ENCODE measurements at places on chromosomes 16 and 17.

DNA sequence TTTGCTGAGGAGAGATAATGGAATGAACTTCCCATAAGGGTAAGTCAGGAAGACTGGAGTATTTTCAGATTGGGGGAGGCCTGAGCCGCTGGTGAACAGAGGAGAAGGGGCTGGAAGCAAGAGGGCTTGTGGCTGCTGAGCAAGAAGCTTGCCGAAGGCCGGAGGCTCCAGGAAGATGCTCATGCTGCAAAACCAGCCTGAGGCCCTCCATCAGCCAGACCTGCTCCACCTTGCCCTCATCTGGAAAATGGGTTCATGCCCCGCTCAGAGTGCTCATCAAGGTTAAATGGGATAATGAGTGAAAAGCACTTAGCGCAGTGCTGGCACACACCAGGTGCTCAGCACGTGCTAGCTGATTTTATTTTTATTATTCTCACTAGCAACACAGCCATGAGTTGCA, 5.5 kb upstream of the ASGR1 start:
- DNase-seq, result no peak

- no peak for DNase-seq
Observed at GRCh38 chr17:8893621-8894201, 26.2 kb upstream of the PIK3R6 start.

DNA sequence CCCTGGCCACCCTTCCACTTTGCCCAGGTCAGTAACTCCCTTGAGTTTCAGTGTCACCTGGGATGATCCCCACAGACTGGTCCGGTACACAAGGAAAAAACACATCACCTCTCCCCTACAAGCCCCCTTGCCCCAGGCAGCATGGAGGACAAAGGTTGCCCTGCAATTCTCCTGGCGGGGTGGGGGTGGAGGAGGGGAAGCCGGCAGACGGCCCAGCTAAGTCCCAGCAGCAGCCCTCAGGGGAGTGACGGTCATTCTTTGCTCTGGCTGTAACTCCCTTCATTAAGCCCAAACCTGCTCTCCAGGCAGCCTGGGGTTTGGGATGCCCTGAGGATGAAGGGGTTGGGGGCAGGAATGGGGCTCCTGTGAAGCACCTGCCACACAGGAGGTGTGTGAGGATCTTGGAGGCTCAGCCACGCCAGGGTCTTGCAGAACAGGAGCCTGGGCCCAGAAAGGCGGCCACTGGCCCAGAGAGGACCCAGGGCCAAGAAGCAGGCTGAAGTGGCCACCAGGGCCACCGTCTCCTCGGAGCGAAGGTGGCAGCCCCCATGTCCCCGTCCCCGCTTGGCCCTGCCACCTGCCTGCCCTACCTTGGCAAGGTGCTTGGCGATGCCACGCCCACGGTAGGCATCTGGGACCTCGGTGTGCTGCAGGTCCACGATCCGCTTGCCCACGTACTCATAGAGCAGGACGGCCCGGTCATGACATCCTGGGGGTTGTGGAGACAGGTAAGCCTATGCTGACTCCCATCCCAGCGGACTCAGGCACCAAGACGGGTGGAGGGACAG, 9.5 kb downstream of the NATD1 start:
- no peak for DNase-seq

DNA sequence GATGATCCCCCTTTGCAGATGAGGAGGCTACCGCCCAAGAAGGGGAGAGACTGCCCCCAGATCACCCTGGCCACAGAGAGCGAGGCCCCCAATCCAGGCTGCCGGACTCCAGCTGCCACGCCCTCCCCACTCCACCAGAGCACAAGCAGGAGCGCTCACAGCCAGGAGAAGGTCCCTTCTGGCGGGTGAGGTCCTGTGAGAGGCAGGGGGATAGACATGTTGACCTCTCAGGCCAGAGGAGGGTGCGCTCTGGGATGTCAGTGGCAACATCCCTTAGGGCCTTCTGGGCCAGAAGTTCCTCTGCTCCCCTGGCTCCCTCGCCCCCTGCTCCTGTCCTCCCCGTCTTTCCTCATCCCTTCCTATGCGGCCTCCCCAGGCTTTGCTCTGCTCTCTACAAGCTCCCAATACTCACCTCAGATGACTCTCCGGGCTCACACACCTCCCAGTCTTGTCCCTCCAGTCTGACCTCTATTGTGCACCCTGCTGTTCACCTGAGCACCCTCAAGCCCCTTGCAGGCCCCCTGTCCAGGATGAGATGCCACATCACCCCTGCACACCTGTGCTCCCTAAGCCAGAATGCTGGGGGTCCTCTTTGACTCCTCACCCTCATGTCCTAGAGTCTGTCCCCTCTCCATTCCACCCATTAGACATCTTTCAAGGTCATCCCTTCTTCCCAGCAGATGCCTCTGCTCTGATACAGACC, 5.0 kb upstream of the NXPH3 start:
- no peak for DNase-seq

DNA sequence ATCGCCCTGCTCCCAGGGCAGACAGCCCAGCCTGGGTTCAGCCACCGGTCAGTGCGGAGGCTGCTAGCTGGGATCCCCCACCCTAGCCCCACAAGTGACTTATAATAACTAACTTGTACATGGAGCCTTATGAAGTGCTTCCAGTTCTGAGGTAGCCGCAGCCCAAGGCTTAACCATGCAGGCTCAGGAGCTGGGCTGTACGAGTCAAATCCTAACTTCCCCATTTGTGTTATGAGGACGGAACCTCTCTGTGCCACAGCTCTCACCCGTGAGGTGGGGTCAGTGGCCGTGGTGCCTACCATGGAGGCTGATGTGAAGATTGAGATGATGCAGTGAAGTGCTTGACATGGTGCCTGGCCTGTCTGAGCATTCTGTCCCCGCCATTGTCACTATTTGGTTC, 27.8 kb upstream of the GOSR2 start:
- DNase-seq, result no peak

- DNase-seq, result no peak
Observed at GRCh38 chr17:40912486-40913210, 24.8 kb downstream of the KRT23 start.

GRCh38 chr17:82559566-82560251, 40.2 kb downstream of the FOXK2 start:
- no peak for DNase-seq

DNA sequence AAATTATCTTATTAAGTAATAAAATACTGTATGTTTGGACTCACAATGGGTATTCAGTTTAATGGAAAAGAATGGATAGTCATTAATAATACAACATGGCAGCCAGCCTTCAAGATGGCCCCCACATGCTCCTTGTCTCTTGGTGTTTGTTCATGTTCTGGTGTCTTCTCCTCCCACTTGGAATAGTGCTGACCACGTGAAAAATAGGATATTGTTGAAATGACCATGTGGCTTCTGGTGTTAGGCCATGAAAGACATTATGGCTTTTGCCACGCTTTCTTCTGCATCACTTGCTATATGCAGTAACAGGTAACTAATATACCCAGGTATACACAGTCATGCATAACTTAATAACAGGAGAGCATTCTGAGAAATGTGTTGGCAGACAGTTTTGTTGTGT, 341.0 kb downstream of the KCNJ2 start:
- DNase-seq, result no peak

GRCh38 chr16:88072571-88073001, 121.4 kb downstream of the BANP start:
- DNase-seq, result no peak

- DNase-seq, result no peak
Observed at GRCh38 chr16:12096828-12097522, 120.4 kb downstream of the SNX29 start.

DNA sequence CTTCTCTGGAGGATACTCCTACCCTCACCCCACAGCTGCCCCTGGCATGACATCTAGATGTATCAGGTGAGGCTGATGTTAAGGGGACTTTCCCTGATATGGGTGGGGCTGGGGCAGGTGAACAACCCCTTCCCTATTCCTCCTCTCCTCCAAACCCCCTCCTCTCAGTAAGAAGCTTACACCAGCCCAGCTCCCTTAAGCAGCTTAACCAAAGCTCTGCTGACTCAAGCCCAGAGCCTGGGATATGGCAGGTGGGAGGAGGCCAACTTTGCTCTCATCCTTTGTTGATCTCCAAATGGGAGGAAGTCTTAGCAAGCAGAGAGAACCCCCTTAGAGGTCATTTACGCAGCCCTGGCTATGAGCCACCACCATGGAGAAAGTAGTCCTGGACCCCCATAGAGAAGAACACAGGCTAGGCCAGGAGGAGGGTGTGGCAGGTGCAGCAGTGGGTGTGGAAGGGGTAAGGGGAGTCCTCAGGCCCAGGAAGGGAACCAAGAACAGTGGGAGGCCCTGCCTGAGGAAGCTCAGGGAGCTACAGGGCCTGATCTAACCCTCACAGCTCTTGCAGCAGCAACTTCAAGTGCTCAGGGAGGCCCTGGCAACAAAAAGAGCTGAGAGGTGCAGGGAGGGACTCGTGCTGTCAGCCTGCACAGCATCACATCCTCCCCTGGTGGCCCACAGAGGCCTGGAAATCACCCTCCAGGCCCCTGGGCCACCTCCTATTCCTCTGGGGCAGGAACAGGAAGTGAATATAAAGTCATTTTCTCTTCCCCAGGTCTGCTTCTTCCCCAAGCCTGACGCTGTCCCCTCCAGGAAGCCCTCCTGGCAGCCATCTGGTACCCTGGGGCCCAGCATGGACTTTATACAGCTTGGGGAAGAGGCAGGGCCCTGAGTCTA, 2.9 kb downstream of the UNC119 start:
- DNase-seq, result peak; percentile 82

DNA sequence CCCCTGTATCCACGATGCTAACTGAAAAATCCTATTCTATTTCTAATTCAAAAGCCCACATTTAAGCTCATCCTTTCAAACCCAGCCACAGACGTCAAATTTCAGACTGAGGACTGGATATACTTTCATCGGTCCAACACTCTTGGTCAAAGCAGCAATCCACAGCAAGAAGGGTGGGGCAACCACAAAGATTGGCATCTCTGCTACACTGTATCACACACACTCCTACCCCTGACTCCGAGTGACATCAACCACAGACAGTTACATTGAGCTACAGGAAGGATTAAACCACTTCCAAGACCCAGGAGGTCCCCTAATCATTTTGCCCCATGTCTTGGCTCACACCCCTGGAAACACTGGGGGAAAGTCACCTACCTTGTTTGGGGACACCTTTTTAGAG, 61.3 kb downstream of the GRIN2A start:
- DNase-seq, result no peak

- no peak for DNase-seq
Observed at GRCh38 chr16:65532258-65532657, 410.4 kb upstream of the CDH11 start.

DNA sequence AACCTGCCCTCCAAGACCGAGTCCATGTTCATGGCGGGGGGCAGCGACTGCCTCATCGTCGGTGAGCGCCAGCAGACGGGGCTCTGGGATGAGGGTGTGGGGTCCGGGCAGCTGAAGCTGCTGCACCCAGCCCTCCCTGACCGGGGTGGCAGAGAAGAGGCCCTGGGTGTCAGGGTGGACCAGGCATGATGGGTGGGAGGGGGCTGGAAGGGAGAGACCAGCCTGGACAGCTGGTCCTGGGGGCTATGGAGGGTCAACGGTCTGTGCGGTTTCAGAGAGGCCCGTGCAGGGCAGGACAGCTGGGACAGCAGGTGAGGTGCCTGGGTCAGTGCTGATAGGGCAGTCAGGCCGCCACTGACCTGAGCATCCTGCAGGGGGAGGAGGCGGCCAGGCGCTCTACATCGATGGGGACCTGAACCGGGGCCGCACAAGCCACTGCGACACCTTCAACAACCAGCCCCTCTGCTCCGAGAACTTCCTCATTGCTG, 13.3 kb upstream of the ATP6V0C start:
- DNase-seq, result no peak

DNA sequence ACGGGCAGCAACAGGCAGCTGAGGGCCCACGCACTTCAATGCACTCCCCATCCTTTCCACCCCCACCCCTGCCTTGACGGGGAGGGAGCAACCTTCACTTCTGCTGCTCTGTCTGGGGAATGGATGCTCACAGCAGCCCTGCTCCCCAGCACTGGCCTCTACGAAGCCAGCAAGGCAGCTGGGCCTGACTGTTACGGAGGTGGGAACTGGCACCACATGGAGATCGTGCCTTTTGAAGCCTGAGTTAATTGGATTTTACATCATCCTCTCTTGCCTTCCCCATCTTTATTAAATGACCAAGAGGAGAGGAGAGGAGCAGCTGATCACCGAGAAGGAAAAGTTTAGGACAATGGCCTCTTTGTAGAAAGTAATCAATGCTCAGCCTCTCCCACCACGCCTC, 187.0 kb upstream of the RPL38 start:
- DNase-seq, result no peak

- no peak for DNase-seq
Observed at GRCh38 chr16:52068447-52069074, 478.4 kb downstream of the TOX3 start.

DNA sequence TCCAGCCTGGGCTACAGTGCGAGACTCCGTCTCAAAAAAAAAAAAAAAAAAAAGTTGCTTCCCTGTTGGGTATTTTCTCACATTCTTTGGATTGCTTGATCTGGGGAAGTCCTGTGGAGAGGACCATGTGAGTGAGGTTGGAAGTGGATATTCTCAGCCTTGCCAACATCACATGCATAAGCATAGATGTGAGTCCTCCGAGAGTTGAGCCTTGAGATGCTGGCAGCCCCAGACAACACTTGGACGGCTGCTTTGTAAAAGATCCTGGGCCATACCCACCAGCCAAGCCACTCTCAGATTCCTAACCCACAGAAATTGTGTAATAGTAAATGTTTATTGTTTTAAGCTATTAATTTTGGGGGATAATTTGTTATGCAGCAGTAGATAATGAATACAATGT, 1570.0 kb upstream of the GOT2 start:
- no peak for DNase-seq

GRCh38 chr17:29140631-29141513, 39.3 kb downstream of the MYO18A start:
- DNase-seq, result peak; percentile 63

DNA sequence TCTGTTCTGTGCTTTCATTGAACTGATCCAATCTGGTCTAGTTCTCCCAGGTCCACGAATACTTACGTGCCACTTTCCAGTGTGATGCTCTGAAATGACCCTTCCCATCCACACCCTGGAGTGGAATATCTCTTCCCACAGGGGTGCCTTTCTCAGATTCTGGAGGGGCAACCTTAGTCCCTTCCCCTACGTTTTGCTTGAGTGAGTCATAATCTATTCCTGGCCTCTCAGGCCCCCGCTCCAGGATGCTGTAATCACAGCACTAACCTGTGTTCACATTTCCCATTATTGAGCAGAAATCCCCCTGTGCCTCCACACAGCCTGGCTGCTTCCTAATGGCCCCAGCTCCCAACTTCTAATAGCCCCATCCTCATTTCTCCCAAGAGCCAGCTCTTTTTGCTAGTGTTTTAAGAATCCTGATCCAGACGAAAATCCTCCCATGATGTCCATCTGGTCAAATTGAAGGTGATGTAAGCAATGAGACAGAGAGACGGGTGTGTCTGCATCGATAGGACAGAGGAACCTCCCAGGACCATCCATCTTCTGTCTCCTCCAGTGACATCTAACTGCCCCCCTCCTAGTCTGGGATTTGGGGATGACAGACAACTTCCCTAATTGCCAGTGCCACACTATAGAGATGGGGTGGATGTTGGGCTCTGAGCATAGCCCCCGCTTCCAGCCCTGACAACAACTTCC, 164.0 kb upstream of the MAF start:
- DNase-seq, result no peak
